ENCODE measurements at places on chromosomes 5 and 9.

DNA sequence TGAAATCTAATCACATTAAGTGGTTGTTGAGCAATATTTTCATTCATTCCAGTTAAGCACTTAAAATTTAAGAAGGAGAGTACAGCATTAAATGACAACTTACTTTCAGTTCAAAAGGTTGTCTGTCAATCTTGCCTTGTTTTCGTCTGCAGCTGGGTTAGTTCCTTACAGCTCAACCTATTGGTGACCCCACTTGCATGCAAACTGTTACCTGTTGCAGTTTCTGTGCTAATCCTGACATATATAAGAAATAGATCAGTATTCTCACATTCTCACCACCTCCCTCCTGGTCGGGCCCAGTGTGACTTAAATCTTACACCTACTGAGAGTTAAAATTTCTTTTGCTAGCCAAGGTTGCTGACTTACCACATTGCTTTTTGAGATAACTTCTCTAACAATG, 191.8 kb upstream of the SMC2 start:
- DNase-seq = no peak

DNA sequence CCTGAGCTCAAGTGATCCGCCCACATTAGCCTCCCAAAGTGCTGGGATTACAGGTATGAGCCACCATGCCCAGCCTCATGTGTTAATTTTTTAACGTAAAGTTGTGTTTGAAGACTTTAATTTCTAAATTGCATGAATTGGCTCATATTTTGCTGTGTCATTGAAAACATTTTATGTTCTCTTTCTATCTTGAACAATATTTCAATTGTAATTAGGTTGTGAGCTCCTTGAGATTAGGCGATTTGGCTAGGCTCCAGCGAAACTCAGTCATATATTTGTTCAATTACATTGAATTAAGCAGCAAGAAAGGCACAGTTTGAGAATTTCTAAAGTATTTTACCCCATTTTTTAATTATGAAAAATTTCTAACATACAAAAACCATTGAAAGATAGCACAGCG, 34.0 kb downstream of the GAPVD1 start:
- no peak for DNase-seq

- no peak for DNase-seq
Measured at GRCh38 chr9:76592091-76592973, 133.3 kb downstream of the GCNT1 start.

GRCh38 chr9:32581512-32582143, 8.7 kb upstream of the NDUFB6 start:
- DNase-seq = no peak

DNA sequence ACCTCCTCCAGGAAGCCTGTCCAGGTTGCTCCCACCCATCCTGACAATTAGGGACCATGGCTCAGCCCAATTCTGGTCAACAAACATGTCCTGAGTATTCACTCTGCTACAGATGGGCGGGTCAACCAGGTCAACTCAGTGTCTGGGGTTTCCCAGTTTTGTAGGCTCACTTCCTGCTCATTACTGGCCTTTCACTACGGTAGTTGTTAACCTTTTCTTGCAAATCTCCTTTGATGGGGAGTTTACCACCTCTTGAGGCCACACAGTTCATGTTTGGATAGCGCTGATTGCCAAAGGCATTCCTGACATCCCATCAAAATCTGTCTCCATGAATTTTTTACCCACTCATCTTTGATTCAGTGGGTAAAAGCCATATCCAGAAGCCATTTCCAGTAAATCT, 13.8 kb downstream of the TMEM8B start:
- DNase-seq = no peak

GRCh38 chr9:107639426-107639825, 149.9 kb upstream of the KLF4 start:
- DNase-seq = no peak

Measured in activated T-cell treated with anti-CD3 and anti-CD28 coated beads for 24 hours (primary cell).